ENCODE measurements at places on chromosomes 6 and 20.

DNA sequence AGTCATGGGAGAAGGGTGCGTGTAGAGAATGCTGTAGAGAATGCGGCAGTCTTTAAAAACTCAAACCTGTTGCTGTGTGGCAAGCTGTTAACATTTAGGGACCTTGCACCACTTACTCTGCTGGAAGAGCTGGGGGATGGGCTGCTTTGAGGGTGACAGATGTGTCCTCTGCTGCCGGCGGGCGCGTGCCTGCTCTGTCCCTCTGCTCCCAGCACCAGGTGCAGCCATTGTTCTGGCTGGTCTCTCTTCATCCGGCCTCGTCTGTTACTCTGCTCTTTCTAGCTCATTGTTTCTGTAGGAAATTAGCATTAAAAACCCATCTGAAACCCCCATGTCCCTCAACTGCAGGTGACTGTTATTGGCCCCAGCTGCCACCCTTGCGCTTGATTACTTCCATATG, 78.5 kb downstream of the CBFA2T2 start:
- DNase-seq: no peak

DNA sequence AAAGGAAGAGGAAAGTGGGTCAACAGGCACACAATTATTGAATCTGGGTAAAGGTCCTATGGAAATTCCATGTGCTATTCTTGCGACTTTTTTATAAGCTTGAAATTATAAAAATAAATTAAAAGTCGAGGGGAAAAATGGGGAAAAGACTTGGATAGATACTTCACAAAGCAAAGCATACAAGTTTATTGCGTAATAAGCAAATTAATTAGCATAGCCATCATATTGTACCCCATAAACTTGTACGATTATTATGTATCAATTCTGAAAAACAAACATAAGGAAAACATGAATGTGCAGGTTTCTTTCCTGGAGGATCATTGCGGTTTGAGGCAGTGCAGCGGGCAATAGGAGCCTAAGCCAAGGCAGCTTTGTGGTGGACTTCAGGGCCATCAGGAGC, 351.6 kb upstream of the NOX3 start:
- no peak for DNase-seq

DNA sequence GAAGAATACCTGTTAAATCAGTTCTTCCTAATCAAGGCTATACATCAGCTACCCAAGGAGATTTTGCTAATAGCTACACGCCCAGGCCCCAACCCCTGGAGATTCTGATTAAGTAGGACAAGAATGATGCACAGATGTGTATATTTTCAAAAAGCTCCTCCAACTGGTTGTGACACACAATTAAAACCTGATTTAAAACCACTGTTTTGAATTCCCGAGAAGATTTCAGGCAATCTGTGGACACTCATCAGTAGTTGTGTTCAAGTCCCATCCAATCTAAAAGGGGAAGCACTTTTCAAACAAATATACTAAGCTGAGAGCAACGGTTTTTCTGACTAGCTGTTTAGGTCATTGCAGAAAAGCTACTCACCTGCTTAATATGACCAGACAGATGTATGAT, 118.9 kb upstream of the NHSL1 start:
- DNase-seq: no peak

DNA sequence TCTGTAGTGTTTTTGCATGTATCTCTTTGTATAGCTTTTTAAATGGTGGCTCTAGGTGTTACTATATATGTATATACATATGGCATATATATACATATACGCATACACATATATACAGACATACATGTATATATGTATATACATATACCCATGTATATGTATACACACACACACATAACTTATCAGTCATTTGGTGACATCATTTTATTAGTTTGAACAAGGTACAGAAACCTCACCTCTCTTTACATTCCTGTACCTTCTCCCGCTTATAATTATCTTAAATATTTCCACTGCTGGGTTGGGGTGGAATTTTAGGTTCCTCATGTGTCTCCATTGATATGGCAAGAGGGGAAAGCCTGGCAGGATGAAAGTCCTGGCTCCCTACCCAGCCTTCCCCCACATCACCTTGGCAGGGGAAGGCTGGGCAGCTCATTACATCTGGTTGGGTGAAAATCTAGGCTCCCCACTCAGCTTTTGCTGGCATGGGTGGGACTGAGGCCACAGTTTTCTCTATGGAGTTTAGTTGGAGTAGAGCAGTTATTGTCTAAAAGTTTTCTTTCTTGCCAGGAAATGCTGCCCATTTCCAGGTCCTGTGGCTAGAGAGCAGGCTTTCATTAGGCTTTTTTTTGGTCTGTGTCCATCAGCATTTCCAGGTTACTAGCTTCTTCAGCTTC, 7.6 kb downstream of the GLO1 start:
- no peak for DNase-seq

GRCh38 chr6:155382338-155382685, 68.0 kb upstream of the TFB1M start:
- DNase-seq: no peak

- DNase-seq: no peak
Measured at GRCh38 chr20:41222296-41222695, 85.0 kb downstream of the PLCG1 start.

All from activated naive CD8-positive, alpha-beta T cell treated with anti-CD3 and anti-CD28 coated beads, Interleukin-2, amount 50 U/mL, for 24 hours (primary cell).